ENCODE measurements at places on chromosomes 4 and X. TPM values are rescaled to one million over a fixed set of nuclear protein-coding genes. Genes with fewer than 3 reads are reported as not detected.

- DNase-seq: no peak
Measured at GRCh38 chr4:158656439-158656838, 15.2 kb downstream of the C4orf46 start.

- DNase-seq: no peak
Measured at GRCh38 chr4:20679951-20680350, 20.3 kb upstream of the PACRGL start.

DNA sequence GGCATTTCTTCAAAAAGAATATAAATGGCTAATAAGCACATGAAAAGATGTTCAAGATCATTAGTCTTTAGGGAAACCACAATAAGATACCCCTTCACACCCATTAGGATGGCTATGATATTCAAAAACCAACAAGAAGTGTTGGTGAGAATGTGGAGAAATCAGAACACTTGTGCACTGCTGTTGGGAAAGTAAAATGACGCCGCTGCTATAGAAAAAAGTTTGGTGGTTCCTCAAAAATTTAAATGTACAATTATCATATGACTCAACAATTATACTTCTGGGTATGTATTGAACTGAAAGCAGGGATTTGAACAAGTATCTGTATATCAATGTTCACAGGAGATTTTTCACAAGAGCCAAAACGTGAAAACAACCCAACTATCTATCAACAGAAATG is 29.4 kb upstream of the NEUROG2 start:
- no peak for DNase-seq

DNA sequence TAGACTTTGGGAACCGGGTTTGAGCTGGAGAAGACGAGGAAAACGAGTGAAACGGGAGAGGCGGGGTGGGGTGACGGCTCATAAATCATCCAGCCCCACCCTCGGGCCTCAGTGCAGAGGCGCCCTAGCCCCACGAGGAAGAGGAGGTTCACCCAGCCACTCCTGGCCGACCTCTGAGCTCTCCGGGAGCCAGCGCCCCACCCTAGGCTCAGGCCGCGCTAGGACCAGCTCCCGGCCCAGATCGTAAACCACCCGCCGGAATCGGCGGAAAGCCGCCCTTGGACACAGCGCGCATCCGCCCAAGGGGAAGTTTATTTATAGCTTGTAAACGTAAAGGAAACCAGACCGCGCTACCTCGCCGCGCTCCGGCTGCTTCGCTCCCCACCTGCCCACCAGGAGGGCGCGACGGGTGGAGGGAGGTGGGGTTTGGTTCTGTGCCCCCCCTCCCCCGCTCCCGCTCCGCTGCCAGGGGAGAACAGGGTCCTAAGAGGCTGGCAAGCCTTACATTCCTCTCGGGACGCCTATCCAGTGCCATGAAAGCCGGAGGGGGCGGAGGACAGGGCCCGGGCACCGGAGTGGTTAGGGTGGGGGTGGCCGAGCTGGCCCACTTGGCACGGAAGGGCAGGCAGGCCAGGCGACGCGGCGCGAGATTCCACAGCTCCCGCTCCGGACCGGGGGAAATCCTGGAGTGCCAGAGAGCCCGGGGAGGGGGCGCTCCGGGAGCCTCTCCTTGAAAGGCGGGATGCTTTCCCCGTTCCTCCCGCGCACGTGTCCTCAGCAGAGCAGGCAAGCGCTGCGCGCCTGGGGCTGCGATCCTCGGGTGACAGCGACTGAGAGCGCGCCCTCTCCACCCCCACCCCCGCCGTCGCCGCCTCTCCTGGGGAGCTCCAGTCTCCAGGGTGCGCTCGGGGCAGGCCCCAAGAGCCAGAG is 84.2 kb downstream of the BCOR start:
- DNase-seq: peak; percentile 85

DNA sequence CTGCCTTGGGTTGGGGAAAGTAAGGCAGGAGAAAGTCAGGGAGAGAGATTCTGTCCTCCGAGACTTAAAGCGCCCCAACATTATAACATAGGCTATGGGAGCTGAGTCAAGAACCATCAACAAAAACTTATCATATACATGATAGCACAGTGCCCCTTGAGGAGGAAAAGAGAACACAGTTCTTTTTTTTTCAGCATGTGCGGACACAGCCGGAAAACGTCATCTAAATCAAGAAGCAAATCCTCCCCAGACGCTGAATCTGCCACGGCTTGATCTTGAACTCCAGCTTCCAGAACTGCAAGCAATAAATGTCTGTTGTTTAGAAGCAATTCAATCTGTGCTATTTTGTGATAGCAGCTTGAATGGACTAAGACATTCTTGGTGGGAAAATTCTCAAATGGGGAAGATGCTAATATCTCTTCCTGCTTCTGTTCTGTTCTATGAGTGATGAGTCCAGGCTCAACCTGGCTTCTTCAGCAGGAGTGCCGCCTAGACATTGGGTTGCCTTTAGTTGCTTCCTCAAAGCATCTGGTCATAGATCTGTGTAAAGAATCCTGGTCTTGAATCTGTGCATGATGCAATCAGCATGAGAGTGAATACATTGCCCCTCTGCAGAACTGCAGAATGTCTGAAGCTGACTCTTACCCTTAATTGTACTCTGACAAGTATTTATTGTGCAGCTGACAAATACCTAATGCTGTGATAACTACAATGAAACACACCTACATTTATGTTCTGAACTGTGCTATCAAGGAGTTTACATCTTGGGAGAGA is 549.8 kb upstream of the PRKX start:
- no peak for DNase-seq

DNA sequence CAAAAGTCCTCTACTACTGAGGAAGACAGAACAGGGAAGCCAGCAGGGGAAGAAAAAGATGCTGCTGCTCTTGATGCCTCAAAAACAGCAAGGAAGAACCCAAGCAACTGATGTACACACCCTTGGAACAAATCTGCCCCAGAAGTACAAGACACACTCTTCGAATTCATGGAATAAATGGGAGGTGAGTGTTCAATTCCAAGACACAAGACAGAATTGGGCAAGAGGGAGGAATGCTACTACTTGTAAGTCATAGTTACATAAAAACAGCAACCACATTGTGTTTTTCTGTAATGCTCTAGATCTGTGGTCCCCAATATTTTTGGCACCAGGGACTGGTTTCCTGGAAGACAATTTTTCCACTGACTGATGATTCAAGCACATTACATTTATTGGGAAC is 58.0 kb upstream of the H2AZ1 start:
- no peak for DNase-seq

TACC3 gene
- polyA plus RNA-seq: 4.9 TPM

SLC9B1 gene
- polyA plus RNA-seq: 0.52 TPM

Data from kidney (tissue), 22 donors.